ENCODE measurements at places on chromosomes 11 and 22.

DNA sequence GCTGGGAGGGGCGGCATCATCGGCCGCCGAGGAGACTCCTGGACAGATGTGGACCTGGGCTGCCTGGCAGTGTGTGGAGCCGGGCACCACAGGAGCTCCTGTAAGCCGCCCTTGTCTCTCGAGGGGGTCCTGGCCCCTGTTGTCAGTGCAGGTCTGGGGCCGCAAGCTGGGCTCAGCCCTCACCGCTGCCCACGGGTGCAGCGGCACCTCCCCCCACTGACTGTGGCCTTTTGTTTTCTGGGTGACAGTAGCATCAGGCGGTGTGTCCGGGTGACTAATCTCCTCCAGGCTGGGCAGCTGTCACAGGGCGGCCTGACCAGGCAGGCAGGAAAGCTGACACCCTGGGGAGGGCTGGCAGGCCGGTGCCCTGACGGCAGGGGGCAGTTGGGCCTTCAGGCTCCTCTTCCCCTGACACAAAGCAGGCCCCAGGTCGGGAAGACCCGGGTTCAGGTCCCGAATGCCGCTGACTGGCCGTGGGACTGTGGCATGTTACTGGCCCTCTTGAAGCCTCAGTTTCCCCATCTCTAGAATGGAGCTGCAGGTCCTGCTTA lies 16.3 kb downstream of the DGKZ start:
- DNase-seq: no peak

DNA sequence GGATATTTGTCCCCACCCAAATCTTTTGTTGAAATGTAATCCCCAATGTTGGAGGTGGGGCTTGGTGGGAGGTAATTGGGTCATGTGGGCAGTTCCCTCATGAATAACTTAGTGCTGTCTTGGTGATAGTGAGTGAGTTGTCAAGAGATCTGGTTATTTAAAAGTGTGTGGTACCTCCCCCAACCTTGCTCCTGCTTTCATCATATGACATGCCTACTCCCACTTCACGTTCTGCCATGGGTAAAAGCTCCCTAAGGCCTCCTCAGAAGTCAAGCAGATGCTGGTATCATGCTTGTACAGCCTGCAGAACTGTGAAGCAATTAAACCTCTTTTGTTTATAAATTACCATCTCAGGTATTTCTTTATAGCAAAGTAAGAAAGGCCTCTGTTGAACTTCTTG lies 30.6 kb downstream of the AAMDC start:
- no peak for DNase-seq

GRCh38 chr11:123046473-123047259 lies 15.3 kb downstream of the HSPA8 start:
- no peak for DNase-seq

DNA sequence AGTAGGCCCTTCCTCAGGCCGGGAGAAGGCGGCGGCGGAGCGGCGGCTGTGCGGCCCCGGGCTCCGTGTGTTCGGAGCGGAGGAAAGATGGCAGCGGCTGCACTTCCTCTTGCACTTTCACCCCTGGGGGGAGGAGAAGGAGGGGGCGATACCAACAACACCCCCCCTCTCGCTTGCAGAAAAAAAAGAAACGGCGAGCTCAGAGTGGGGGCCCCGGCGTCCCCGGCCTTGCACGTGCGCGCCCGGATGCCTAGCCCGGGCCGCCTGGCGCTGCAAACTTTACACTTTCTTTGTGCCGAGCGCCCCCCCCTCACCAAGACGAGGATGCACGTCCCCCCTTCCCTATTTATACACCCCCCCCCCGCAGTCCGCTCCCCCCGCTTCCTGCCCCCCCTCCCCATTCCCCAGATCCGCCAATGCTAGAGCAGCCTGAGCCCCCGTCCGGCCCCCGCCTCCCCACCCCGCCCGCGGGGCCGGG lies at the start of gene PATZ1:
Gene PATZ1 (minus strand): TSS at position 92 of the 478 bp plus-strand sequence. CDS start 744 bp downstream, outside the sequence.
- peak; percentile 68 for DNase-seq

DNA sequence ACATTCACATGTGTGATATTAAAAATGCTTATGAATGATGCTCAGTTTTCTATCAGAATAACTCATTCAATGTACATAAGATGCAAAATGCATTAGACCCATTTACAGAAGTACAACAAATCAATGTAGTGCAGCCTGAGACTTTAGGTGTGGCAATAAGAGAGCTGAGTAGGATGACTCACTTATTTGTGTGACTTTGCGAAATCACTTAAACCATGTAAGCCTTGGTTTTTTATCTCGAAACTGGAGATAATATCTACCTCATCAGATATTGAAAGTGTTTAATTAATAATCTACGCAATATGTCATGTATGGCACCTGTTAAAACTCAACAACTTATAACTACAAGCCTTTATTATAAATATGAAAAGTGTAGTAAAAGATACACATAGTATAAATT lies 105.7 kb upstream of the LUZP2 start:
- DNase-seq: no peak

DNA sequence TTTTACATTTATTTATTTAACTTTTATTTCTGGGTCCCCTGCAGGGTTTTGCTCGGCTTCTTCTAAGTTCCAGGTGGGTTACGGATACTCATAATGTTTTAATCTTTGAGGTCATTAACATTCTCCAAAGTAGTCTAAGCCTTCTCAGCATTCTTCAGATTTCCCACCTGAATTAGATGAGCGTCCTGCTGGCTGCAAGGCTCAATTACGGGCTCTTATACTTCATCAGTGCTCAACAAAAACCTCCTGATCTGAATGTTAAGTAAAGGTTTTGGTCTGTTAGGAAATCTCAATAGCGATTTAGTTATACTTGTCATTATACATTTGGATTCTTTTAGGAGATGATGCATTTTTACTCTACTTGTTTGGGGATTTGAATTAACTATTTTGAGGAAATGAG lies 27.3 kb upstream of the NFRKB start:
- DNase-seq: no peak

DNA sequence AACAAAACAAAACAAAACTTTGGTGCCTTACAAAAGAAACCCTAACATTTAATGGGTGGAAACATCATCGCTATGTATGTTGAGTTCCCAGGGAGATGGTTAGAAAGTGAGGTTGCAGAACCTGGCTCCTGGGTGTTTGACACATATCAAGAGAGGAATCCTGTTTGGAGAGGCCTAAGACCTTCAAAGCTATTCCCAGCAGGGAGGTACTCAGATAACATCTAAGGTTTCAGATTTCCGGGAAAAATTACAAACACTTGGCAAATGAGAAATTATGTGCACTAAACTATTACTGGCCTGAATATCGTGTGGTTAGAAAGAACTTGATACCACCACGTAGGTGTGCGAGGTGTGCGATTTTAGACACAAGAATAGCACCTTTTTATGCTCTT lies 18.5 kb downstream of the TRIM5 start:
- no peak for DNase-seq

DNA sequence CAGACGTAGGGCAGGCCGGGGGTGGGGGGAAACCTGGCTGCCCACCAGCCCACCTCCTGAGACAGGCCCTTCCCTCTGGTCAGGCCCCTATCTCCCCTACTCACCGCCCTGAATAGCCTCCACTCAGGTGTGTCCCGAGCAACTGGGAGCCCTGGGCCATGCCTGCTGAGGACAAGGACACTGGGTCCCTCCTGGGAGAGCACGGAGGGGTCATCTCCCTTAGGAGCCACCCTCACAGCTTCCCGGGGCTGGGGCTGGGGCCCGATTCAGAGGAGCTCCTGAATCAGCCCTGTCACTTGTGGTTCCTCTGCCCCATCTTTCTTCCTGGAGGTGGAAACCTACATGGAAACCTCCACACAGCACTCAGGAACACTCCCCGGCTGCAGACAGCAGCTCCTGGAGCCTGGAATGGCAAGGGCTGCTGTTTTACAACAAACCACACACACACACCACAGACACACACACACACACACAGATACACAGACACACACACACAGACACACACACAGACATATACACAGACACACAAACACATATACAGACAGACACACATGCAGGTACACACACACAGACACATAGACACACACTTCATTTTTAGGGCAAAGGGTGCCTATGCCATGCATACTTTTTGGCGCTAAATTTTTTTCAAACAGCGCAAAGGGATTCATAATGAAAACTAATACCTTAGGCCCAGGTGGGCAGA lies 9.6 kb upstream of the EMID1 start:
- no peak for DNase-seq

DNA sequence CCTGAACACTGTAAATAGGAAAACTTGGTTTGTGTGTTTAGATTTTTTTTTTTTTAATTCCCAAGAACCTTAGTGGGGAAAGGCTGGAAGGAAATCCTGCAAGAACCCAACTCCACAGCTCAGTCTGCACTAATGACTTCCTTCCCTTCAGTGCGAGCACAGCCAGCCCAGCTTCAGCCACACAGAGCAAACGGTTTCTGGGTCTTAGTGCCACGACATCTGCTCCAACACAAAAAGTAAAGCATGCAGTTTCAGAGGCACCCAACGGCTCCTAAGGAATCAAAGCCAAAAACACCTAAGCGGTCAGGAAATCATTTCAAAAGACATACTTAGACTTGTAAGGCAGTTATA lies 236.1 kb downstream of the TTC28 start:
- DNase-seq: no peak

- peak; percentile 1 for DNase-seq
These were observed 31.5 kb downstream of the KIAA0930 start for GRCh38 chr22:45208993-45209838.

- DNase-seq: no peak
These were observed 165.3 kb downstream of the RRAS2 start for GRCh38 chr11:14193644-14194043.

- no peak for DNase-seq
These were observed 11.1 kb upstream of the PHLDA2 start for GRCh38 chr11:2940147-2940920.

- no peak for DNase-seq
These were observed 6.0 kb upstream of the DEUP1 start for GRCh38 chr11:93324500-93324899.

GRCh38 chr11:118537409-118537980 lies 6.5 kb downstream of the TMEM25 start:
- no peak for DNase-seq

- no peak for DNase-seq
These were observed 432 bp downstream of the TNKS1BP1 start for GRCh38 chr11:57324154-57324885.

GRCh38 chr22:25781801-25782200 lies 39.8 kb downstream of the MYO18B start:
- no peak for DNase-seq

- no peak for DNase-seq
These were observed 42.8 kb downstream of the PACS1 start for GRCh38 chr11:66112601-66113499.

DNA sequence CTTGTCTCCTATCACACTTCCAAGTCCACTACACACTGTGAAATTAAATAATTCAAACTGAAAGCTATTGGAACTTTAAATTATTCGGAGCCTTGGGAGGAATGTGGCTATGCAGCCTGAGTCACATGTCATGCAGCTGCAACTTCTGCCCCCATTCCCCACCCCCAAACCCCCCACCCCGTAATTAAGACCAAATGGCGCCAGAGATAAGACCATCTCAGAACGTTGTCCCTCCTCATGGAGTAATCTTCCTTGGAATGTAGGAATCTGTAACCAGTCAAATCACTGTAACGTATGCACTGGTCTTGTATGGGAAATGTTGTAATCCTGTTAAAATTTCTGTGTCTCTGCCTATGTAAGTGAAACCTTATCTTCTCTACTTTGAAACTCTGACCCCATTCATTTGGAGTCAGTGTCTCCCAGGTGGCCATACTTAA lies 37.0 kb downstream of the GAB2 start:
- DNase-seq: no peak

- no peak for DNase-seq
These were observed 16.7 kb downstream of the BCL9L start for GRCh38 chr11:118908901-118909618.

GRCh38 chr11:125301346-125301745 lies 136.8 kb downstream of the PKNOX2 start:
- DNase-seq: no peak

- no peak for DNase-seq
These were observed 50.6 kb upstream of the MPEG1 start for GRCh38 chr11:59263225-59263894.

DNA sequence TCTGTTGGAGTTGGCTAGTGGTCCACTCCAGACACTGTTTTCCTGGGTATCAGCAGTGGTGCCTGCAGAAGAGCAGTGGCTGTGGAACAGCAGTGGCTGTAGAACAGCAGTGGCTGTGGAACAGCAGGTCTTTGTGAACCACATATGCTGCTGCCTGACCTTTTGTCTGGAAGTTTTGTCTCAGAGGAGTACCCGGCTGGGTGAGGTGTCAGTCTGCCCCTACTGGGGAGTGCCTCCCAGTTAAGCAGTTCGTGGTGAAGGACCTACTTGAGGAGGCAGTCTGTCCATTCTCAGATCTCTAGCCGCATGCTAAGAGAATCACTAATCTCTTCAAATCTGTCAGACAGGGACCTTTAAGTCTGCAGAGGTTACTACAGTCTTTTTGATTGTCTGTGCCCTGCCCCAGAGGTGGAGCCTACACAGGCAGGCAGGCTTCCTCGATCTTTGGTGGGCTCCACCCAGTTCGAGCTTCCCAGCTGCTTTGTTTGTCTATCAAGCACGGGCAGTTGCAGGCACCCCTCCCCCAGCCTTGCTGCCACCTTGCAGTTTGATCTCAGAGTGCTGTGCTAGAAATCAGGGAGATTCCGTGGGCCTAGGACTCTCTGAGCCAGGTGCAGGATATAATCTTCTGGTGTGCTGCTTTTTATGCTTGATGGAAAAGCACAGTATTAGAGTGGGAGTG lies 89.1 kb upstream of the TRIM48 start:
- DNase-seq: no peak

- DNase-seq: no peak
These were observed 7.4 kb downstream of the COMMD9 start for GRCh38 chr11:36281850-36282249.

DNA sequence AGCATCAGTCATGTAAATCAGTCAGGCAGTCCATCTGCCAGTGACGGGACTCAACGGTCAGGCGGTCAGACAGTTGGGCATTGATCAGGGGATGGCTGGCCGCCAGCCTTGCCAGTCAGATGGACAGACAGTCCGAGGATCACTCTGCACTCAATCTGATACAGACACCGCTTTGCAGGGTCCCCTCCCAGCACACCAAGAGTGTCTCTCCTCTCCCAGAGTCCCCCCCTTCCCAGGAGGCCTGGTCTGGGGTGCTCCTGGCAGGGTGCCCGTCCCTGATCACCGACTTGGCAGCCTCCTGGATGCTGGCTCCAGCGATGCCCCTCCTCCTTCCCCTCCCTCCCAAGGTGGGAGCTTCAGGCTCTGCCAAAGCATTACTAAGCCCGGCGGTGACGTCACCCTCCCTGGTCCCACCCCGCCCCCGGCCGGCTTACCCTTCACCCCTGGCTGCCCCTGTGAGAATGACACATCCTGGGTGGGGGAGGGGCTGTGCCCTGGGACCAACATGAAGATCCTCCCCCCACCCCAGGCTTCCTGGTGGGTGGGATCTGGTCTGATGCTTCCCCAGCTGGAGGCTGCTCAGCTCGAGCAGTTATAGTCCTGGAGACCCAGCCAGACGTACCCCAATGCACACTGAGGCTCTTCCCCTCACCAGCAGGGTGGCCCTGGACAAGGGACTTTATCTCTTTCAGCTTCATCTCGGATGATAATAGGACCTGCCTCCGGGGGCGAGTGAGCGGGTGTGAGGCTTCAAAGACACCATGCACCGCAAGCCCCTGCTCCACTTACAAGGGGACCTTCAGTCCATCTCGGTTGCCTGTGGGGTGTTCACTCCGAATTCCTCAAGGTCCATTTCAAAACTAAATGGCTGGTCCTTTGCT lies 69.2 kb downstream of the CD82 start:
- DNase-seq: peak; percentile 44

Data from stimulated activated CD8-positive, alpha-beta memory T cell treated with anti-CD3 and anti-CD28 coated beads, Interleukin-7, amount 100 ng/mL, for 48 hours (primary cell).